Bronchus fibroblast of lung (primary cell): ENCODE measurements at places on chromosomes 5 and 9. TPM values are rescaled to one million over a fixed set of nuclear protein-coding genes. Genes with fewer than 3 reads are reported as not detected.

Gene RNF44
- 4.6 and 5.0 TPM in 2 replicates for total RNA-seq

Gene SAPCD2
- total RNA-seq, result 21.9 and 24.2 TPM in 2 replicates

Gene MEIKIN
- not detected in 2 replicates for total RNA-seq

Gene SLC6A18
- not detected in 2 replicates for total RNA-seq

Gene NFIB
- 14.1 and 15.8 TPM in 2 replicates for total RNA-seq

Gene EFNA5
- total RNA-seq, result 3.7 and 4.2 TPM in 2 replicates
